ENCODE measurements at places on chromosomes 5 and 9. TPM values are rescaled to one million over a fixed set of nuclear protein-coding genes. Genes with fewer than 3 reads are reported as not detected.

The SPATA31E1 gene
- total RNA-seq: 0.05 TPM

The IRF1 gene
- total RNA-seq: 9.8 TPM

GRCh38 chr5:139699351-139699750, 51.2 kb downstream of the CXXC5 start:
- no peak overlapping the region for H3K27ac ChIP-seq
- peaks cover 50% of the 10 kb centered on the region for H3K4me1 ChIP-seq
- H3K36me3 ChIP-seq: no peaks in the 10 kb centered on the region
- peaks cover 21% of the 10 kb centered on the region for H3K27me3 ChIP-seq
- H3K4me3 ChIP-seq: no peak overlapping the region
- no peak for DNase-seq

The CSF1R gene
- 0.20 TPM for total RNA-seq

The GAPT gene
- not detected for total RNA-seq

GRCh38 chr9:133273098-133273497, 1.9 kb downstream of the ABO start:
- H3K36me3 ChIP-seq: peaks cover 3% of the 10 kb centered on the region
- peaks cover 61% of the 10 kb centered on the region for H3K27me3 ChIP-seq
- H3K4me3 ChIP-seq: no peak overlapping the region
- H3K4me1 ChIP-seq: no peaks in the 10 kb centered on the region
- no peak overlapping the region for H3K27ac ChIP-seq
- DNase-seq: no peak

DNA sequence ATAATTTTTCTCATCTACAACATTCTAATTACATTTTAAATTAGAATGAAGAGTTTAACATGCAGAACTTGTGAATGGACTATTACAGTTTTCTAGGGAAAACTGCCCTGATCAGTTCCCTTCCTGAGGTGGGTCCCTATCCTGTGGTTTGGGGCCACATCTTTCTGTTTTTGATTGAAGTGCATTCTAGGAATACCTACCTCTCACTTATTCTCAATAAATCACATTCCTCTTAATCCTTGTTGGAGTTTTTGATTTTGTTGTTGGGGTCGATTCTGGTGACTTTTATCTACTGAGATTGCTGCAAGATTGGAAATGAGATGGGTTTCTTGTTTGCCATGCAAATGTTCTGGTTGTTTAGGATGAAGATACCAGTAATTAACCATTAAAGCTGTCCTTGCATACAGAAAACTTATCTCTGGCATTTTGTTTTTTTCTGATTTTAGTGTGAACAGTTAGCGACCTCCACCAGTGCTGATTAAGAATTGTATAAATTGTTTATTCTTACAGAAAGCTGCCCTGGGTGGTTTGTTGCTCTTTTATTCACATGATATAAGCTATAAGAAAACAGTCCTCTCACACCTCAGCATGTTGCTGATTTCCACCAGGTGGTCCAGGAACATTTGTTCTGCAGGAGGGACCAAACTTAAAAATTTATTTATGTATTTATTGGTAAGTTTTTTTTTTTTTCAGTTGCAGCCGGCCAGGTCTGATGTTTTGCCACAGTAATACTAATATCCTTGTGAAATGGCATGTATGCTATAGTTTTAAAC, 269.9 kb downstream of the FANCC start:
- peak overlapping the region; percentile 51 for H3K4me3 ChIP-seq
- no peaks in the 10 kb centered on the region for H3K36me3 ChIP-seq
- no peak for DNase-seq
- H3K27me3 ChIP-seq: peaks cover 31% of the 10 kb centered on the region
- no peak overlapping the region for H3K27ac ChIP-seq

The LCN1 gene
- not detected for total RNA-seq

The POU5F2 gene
- 0.23 TPM for total RNA-seq
